ENCODE measurements at places on chromosomes 11 and 22.

GRCh38 chr22:48822278-48823233, 1005.1 kb downstream of the BRD1 start:
- DNase-seq: no peak

GRCh38 chr11:68870470-68870869, 28.8 kb upstream of the CPT1A start:
- DNase-seq: no peak

DNA sequence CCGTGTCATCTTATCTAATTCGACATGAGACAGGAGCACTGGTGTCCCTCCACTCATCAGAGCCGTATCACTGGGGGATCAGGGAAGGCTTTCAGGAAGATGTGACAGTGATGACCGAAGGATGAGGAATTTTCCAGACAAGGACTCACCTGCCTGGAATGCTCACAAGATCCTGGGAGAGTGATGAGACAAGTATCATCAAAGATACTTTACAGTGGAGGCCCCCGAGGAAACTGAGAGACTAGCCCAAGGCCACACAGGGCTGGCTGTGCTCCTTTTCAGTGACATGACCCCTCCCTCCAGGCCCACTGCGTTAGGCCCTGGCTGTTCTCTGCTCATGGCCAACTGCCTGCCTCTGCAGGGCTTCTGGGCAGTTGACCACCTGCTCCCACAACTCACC, 13.0 kb downstream of the CLPB start:
- no peak for DNase-seq

- no peak for DNase-seq
Observed at GRCh38 chr11:133718238-133718637, 127.1 kb downstream of the SPATA19 start.

DNA sequence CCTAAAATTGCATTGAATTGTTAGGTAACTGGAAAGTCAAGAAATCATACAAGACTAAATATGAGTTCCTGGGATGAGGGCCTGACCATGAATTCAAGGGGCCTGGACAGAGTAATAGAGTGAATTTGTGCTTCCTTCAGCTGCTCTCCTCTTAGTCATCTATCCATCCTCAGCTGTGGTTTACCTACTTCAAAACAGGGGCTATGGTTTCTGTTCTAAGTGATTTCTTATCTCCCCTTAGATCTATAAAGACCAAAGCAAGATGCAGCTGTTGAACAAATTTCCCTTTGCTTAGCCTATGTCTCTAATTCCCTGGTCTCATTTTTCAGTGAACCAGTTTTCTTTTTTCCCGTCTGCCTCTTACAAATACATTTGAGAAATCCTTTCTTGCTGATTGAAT, 428.5 kb downstream of the FAM181B start:
- DNase-seq: no peak

- no peak for DNase-seq
Observed at GRCh38 chr11:108807262-108807661, 142.4 kb downstream of the DDX10 start.

DNA sequence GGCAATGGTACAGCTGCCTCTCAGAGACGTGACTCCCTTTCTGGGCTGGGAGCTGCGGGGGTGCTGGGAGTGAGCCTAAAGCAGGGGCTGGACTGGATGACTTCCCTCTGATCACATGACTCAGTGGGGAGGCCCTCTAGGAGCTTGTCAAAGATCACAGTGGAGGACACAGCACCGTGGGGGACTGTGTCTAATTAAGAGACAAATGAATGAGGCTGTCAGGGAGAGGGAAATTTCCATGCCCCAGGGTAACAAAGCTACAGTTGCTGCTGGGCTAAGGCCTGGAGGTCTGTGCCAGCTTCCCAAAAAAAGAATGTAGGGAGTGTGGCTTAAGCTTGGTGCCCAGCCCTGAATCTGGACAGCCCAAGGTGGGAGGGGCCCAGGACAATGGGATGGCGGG, 262.8 kb upstream of the PLET1 start:
- no peak for DNase-seq

DNA sequence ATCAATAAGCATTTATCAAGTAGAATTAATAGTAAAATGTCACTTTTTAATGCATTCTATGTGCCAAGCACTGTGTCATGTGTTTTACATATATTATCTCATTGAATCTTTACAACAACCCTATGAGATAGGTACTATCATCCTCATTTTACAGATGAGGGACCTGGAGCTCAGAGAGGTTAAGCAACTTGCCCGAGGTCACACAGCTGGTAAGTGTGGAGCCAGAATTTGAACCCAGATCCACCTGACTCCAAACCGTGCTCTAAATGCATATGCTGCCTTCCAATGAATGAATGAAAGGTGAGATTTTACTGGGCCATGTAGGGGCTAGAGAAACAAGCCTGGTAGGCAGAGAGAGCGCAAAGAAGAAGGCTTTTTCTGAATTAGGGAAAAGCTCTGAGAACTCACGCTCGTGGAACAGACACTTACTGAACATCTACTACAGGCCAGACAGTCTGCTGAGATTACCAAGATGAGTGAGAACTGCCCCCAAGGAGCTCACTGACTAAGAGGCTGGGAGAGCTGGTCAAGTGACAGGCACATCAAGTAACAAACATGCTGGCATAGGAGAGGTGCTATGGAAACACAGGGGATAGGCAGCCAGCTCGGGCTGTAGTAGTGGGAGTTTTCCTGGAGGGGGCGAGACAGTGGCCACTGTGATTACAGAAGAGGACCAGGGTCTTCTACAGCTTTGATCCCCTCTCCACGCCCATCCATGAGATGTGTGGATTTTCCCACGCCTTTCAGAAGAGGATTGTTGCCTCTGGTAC, 4.4 kb downstream of the ABCG4 start:
- no peak for DNase-seq

DNA sequence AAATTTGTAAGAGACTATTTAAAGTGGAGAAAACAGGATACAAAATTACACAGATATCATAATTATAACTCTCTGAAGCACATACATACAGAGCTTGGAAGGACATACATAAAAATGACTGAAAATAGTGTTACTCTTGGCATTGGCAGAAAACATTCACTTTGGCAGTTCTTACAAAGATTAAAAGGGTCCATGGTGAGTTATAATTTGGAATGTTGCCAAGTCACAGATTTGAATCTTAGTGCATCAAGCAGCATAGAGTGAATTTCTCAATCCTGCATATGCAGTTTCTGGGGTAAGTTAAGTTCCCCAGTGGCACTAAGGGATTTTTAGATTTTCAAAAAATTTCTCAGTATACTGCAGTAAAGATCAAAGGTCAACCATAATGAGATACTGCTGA, 115.9 kb downstream of the CCDC81 start:
- no peak for DNase-seq

GRCh38 chr11:126862664-126863243, 137.8 kb downstream of the KIRREL3 start:
- DNase-seq: no peak

DNA sequence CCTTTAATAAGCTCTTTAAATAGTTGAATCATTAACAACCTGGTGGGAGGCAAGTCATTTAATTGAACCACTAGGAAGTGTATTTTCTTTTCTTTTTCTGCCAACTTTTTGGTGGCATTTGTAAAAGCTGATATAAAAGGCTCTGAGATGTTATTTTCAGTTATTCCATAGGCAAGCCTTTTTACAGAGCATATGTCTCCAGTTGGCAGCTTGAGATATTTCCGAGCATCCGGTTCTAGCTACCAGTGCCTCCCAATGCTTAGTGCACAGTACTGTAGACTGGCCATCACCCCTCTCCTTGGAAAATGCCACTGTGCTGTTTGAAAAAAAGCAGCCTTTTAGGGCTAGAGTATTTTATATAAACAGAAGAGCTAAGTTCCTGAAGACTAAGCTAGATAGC, 178.7 kb upstream of the SORL1-AS1 start:
- no peak for DNase-seq

DNA sequence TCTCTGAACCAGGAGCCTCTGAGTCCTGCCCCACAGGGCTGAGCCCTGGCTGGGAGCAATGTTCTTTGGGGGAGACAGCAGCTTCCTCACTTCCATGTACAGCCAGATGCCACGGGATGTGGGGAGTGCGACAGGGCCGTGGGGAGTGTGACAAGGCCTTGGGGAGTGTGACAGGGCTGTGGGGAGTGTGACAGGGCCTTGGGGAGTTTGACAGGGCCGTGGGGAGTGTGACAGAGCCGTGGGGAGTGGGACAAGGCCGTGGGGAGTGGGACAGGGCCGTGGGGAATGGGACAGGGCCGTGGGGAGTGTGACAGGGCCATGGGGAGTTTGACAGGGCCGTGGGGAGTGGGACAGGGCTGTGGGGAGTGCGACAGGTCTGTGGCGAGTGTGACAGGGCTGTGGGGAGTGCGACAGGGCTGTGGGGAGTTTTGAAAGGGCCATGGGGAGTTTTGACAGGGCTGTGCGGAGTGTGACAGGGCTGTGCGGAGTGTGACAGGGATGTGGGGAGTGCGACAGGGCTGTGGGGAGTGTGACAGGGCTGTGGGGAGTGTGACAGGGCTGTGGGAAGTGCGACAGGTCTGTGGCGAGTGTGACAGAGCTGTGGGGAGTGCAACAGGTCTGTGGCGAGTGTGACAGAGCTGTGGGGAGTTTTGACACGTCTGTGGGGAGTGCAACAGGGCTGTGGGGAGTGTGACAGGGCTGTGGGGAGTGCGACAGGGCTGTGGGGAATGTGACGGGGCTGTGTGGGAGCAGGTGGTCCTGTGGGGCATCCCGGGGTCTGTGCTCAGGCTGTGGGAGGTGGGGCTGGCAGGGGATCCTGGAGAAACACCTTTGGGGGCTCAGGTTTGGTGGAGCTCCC, 6.6 kb upstream of the KRTAP5-6 start:
- no peak for DNase-seq

DNA sequence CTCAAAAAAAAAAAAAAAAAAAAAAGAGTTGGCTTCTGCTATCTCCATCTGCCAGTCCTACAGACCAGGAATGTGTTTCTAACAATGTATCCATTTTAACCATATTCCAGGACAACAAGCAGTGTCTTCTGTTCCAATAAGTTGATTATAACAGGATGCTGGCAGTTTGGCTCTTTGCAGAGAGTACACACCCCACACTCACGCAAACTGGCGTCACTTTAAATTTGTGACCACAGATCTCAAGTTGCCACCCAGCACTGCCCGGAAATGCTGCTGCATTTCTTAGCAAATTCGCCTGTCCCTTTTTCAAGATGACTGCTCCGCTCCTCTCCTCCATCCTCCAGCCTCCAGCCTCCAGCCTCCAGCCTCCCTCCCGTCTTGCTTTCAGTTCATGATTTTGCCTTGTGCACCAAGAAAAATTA, 44.3 kb downstream of the SCGB1A1 start:
- DNase-seq: no peak

DNA sequence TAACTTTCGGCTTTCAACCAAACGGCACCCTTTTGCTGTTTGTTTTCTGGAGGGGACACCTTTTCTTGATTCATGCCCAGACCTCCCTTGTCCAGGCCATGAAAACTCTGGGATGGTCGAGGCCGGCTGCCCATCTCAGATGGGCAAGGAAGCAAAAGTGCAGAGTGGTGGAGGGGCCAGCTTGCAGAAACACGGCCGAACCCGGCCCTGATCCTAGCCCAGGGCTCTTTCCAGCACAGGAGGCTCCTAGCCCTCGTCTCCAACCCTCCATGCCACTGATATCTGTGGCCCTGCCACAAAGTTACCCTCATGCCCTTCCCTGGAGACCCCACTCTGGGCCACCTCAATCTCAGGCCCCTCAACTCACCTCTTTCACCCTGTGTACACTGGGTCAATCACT, 18.9 kb upstream of the SLC22A12 start:
- DNase-seq: no peak

Measured in activated CD4-positive, alpha-beta T cell treated with anti-CD3 and anti-CD28 coated beads, Interleukin-2, amount 50 U/mL, for 4 hours (primary cell).